ENCODE measurements at places on chromosomes 5 and 9.

GRCh38 chr5:174283211-174284005, 237.9 kb downstream of the NSG2 start:
- no peak for DNase-seq

DNA sequence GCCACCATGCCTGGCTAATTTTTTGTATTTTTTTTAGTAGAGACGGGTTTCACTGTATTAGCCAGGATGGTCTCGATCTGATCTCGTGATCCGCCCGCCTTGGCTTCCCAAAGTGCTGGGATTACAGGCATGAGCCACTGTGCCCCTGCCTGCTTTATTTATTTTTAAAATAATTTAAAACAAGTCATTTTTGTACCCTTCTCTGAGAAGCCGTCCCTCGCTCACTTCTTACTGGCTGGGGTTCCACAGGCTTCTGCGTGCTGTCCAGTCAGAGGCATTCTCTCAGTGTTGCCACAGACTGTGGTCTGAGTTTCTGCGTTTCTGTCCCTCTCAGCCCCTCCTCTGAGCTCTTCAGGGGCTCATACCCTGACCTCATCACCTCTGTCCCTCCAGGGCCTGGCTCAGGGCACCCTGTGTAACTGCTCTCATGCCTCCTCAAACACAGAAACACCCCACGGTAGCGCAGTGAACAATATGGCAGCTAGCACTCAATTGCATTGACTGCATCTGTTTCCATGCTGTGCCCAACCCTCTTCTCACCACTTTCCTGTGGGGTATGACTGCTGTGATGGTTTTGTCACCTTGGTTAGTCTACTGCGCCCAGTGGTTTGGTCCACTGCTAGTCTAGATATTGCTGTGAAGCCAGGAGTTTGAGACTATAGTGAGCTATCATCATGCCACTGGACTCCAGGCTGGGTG, 44.3 kb upstream of the SH3PXD2B start:
- no peak for DNase-seq

GRCh38 chr9:35726931-35727330, 5.1 kb downstream of the TLN1 start:
- DNase-seq: no peak

DNA sequence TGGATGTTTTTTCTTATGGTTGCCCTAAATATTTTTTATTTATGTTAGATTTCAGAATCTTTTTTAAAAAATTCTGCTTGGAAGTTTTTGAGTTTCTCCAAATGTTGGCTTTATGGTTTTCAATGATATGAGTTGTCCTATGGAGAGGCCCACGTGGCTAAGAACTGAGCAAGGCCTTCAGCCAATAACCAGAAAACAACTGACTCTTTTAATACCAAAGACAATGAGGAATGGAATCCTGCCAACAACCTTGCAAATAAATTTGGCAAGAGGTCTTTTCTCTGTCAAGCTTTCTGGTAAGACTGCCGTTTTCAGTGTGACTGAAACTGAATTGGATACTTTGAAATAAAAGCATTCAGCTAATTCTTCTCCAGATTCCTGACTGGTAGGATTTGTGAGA, 1740.1 kb upstream of the WWC1 start:
- no peak for DNase-seq

GRCh38 chr9:126081746-126082145, 244.9 kb upstream of the MVB12B start:
- no peak for DNase-seq

DNA sequence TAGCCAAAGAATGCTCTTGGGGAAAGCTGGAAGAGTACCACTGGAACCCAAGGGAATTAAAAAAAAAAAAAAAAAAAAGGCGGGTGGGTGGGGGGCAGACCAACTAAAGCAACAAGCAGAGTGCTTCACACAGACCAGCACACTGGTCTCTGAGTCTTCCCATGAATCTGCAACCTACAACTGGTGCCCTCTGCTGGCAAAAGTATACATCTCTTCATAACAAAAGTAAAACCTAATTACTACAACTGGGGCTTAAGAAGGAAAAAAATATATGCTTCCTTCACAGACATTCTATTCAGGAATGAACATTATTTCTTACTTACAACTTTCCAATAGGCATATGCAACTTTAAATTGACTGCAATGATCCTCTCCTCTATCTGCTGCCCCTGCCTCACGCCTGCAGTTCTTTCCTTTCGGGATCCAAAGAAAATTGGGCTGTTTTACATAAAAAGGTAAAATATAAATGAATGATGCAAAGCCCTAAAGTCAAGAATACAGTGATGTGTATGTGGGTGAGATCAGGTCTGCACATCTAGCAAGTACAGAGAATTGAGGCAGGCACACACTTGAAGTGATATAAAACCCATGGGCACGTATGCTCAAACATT, 7.2 kb upstream of the KLHL3 start:
- DNase-seq: peak; percentile 37

DNA sequence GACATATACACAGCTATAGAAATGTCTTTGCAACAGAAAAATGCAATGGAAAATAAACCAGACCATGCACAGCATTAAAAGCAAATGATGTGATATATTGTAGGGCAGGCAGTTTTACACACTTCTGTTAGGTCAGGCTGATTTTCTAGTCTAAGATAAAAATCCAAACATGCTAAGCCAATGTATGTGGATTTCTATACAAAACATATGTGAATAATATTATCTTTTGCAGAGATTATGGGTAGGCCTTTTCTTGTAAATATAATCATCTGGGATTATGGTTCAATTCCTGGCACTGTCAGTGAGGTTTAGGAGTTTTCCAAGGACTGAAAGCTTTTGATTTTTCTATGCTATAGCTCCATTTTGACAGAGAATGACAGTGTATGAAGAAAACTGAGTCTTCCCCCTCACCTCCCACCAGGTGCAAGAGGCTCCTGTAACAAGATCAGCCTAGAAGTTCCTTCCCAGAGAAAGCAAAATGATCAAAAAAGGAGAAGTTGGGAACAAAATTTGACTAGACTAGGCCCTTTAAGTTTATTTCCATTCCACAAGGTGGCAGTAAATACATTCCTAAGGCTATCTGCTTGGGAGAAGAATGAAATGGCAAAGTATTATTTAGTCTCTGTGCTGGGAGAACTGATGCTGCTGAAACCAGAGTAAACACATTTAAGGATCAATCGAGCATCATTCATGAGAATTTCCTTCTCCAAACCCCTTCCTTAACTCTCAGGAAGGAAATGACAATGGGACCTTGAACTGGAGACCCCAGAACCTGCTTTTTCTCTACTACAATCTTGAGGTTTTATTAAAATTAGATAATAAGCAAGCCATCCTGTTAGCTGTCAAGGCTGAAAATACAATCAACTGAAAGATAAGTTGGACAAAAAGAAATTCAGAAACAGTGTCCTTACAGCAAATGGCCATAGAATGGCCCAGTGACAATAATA, 133.0 kb upstream of the TUT7 start:
- DNase-seq: peak; percentile 8

- DNase-seq: no peak
Measured at GRCh38 chr9:70578720-70579119, 164.3 kb upstream of the KLF9 start.

- no peak for DNase-seq
Measured at GRCh38 chr9:88733651-88734421, 198.9 kb downstream of the NXNL2 start.

DNA sequence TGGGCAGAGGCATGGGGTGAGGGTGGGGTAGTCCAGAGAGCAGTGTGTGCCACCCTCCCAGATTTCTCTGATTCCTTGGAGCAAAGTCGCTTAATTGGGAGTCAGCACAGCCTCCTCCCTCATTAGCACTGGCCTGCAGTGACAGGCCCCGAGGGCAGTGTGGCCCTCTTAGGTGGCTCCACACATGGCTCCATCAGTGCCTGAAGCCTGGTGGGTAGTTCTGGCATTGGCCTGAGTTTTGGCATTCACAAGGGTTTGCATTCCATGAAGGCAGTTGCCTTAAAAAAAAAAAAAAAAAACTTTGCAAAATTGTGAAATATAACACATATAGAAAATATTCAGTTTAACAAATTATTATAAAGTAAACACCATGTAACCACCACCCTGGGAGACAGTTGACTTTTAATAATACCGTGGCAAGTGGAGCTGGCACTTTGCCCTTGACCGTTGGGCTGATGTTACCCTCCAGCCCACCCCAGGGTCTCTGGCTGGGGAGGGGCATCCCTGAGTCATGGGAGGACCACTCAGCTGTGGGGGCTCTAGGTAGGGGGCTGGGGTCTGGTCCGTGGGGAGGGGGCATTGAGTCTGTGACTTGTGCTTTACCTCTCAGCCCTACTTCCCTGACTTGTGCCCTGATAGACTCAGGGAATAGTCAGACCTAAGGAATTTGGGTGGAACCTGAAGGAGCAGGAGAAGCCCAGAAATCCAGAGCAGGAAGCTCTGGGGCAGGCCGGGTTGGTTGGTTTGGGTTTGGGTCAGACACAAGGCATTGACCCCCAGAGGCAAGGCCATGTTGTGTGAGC, 51.3 kb upstream of the PITX1 start:
- no peak for DNase-seq

GRCh38 chr9:36891341-36891811, 142.7 kb downstream of the PAX5 start:
- DNase-seq: no peak

- no peak for DNase-seq
Measured at GRCh38 chr5:107058235-107058634, 612.5 kb downstream of the EFNA5 start.

DNA sequence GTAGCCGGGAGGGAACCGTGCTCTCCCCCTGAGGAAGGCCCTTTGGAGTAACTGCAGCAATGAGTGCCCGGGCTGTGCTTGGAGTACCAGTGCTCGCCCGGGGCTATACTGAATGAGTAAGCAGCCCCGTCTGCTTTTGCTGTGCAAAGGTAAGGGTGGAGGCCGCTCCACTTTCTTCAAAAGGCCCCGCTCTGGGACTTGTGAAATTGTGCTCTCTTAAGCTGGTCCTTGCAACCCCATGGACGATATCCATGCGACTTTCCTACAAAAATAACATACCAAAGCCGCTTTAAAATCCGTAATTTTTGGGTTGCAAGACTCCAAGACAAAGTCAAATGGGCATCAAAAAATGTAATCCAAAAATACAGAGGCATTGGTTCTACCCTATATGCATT, 578 bp upstream of the TNFAIP8 start:
- no peak for DNase-seq

DNA sequence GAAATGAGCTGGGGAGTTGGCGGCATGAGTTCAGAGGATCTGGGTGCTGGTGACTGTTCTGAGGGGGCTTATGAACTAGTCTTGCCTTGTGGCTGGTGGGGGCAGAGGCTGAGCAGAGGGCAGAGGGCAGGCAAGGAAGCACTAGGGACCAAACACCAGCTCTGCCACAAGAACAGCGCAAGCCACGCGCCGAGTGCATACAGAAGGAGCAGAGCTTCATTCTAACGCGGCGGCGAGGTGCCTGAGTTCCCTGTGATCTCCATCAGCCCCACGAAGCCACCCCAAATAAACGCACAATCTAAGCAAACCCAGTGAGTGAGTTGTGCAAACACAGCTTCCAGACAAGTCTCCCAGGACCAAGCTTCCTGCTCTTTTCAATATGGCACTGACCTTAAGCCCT, 110.6 kb upstream of the ALDH1B1 start:
- no peak for DNase-seq

GRCh38 chr9:127566351-127567001, 45.6 kb upstream of the STXBP1 start:
- DNase-seq: no peak

GRCh38 chr5:127997201-127997704, 86.3 kb upstream of the SLC12A2 start:
- DNase-seq: no peak

DNA sequence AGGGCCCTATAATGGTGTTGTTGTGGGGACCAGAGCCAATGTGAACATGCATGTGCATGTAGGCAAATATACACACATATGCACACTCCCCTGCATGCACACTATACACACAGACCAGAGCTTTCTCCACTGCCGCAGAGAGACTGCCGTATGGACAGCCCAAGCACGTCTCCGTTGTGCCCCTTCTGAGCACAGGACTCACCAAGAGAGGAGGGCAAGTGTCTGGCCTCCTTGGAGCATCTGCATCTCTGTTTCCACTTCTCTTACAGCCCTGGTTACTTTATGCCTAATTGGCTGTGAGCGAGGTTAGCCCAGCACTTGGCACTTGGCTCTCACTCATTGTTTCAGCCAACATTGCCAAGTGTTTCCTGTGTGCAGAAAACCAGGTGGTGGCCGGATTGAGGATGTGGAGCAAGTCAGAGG, 30.4 kb downstream of the CSF2 start:
- DNase-seq: peak; percentile 46

- no peak for DNase-seq
Measured at GRCh38 chr9:114606597-114607207, 4.4 kb upstream of the TMEM268 start.

DNA sequence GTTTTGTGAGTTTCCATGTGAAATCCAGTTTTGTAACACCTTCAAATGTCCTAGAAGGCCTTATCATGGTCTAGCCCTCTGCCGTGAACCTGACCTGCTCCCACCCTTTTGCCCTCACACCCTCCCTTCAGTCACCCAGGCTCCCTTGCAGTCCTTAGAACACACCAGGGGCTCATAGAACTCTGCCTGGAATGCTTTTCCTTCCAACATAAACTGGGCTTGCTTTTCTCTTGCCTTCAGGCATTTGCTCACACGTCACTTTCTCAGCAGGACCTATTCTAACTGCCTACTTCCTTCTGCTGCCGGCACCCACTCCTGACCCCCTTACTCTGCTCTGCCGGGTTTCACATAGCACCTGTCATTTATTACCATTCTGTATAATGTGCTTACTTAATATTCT, 111.9 kb downstream of the PDE8B start:
- no peak for DNase-seq

- no peak for DNase-seq
Measured at GRCh38 chr9:114389612-114390368, 2.0 kb upstream of the AKNA start.

DNA sequence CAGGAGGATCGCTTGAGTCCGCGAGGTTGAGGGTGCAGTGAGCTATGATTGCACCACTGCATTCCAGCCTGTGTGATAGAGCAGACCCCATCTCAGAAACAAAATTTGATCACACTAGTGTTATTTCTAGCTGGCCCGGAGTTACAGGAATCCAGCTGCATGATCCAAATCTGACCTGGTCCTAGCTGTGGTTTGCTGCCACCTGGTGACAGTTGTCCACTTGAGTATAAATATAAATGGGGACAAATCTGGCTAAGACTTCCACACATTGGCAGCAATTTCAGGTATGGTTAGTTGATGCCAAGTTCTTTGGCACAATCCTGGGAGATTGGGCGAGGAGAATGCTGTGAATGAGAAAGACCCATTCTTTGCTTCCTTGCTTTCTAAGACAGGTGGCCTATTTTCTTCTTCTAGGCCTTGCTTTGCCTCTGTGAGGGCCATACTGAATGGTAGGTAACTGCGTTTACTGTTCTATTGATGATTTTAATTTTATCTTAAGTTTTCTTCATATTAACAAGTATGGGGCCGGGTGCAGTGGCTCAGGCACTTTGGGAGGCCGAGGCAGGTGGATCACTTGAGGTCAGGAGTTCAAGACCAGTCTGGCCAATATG, 35.4 kb downstream of the UBE2R2 start:
- DNase-seq: peak; percentile 10

DNA sequence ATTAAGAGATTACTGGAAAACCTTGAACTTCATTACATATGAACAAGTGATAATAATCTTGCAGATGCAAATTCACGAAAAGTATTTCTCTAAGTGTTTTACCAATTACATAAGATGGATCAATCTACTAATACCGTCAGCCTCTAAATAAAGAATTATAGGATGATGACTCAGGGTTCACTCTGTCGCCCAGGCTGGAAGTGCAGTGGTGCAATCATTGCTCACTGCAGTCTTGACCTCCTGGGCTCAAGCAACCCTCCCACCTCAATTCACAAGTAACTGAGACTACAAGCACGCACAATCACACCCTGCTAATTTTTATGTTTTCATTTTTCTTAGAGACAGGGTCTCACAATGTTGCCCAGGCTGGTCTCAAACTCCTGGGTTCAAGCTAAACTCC, 56.1 kb downstream of the CHD1 start:
- no peak for DNase-seq

GRCh38 chr5:132228241-132229035, 785 bp upstream of the P4HA2 start:
- no peak for DNase-seq

Measured in NCI-H510A treated with DMSO at 0.1 percent for 48 hours (cell line).